T-helper 2 cell treated with Interferon-gamma antibody and Interleukin-4, amounts not matched to agents 5 μg/mL and 100 μg/mL, for 36 hours (primary cell): ENCODE measurements at places on chromosomes 3 and 15.

DNA sequence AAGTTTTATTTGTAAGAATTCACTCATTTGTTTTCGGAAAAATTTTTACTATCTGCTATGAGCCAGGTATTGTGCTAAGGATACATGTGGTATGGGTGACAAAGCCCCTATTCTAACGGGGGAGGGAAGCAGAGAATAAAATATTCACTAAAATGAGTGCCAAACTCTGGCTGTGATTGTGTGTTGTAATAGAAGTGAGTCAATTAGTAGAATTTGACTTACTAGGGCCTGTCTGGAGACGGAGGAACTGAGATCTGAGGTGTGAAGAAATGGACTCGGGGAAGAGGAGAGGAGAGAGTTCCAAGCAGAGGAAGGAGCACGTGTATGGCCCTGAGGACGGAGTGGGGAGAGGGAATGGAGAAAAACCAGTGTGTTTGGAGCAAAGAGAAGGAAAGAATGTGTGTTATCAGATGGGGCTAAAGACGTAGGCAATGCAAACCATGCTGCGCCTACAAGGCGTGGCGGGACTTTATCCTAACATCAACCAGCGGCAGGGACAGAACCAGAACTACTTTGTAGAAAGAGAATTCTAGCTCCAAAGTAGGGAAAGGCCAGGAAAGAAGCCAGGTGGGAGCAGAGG lies 89.1 kb downstream of the OSBPL10 start:
- DNase-seq, result no peak

DNA sequence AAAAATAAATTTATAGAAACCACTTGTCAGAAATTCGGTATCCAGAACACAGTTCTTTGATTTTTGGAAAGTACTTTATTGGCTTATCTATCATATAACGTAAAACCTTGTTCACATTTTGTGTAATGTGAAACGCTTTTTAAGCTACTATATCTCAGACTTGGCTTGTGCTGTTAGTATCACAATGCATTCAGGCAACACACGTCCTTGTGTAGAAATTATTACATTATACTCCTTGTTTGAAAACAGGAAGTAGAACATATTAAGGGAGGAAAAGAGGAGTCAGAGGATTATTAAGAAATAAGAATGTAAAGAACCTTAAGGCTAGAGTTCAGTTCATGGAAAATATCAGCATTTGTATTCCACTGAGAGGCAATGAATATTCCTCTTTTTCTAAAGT lies 1.6 kb downstream of the DNAJC13 start:
- DNase-seq, result no peak

DNA sequence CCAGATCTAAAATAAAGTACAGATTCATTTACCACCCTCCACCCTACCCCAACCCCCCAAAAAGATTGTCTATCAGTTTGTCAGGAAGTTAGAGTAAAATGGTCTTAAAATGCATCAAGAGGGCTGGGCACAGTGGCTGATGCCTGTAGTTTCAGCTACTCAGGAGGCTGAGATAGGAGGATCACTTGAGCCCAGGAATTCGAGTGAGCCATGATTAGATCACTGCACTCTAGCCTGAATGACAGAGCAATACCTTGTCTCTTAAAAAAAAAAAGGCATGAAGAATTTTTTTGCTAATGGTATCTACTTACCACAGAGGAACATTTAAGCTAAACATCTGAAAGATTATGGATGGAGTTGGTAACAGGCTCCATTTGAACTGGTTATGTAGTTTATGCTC lies 71.0 kb downstream of the RBM6 start:
- no peak for DNase-seq

- no peak for DNase-seq
Measured at GRCh38 chr15:68379058-68379758, 52.8 kb downstream of the ITGA11 start.

GRCh38 chr3:113571360-113571759 lies 39.0 kb downstream of the SIDT1 start:
- no peak for DNase-seq

- DNase-seq, result no peak
Measured at GRCh38 chr3:50303013-50303815, at the start of gene HYAL1. Gene HYAL1, minus strand, starts transcription at chr3:50303574. Its CDS starts 618 bp downstream, at chr3:50302956.

GRCh38 chr3:39499651-39500273 lies 32.3 kb downstream of the MOBP start:
- no peak for DNase-seq

DNA sequence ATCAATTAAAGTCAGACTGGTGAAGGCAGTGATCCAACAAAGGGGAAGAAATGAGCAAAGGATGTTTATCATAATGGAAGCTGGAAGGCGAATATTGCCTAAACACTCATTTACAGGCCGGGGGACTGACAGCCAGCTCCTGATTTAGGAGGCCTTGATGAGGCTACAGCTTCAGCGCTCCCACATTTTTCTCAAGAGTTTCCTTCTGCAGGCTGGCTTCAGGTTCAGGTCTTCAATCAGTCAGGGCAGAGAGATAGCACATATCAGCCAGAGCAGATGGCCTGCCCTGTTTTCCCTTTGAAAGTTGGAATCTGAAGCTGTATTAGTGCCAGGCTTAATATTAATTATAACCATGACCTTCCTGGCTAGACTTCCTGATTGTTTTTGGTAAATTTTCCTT lies 218.9 kb downstream of the SV2B start:
- no peak for DNase-seq

DNA sequence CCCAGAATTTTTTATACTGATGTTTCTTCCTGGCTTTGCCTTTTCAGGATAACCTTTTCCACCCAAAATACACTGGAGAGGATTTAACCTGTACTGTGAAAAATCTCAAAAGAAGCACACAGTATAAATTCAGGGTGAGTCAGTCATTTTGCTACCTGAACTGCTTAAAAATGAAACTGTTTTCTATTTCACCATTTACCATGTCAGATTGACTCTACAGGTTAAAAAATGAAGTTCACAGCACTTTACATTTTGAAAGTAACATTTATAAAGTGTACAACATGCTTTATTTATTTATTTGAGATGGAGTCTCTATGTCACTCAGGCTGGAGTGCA lies 115.2 kb downstream of the GHSR start:
- DNase-seq, result no peak

- DNase-seq, result no peak
Measured at GRCh38 chr15:93257920-93258319, 168.9 kb upstream of the RGMA start.

DNA sequence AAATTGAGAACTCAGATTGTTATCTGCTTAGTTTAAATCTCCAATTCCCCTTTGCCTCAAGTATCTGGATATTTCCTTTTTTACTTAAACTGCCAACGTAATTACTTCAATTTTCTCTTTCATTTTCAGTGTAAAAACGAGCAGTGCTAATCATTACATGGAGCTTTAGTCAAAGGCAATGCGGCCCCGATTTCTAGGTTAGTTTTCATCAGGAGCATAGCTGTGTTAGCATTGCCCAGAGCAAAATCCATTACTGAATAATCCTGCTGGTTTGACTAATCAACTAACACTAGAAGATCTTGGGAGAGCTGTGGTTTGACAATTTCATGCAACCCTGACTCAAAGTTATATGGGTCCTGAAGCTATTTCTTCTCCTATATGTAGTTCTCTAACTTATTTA lies 46.2 kb downstream of the ZPLD1 start:
- no peak for DNase-seq
